NCI-H1092 treated with DMSO at 0.1 percent for 48 hours (cell line): ENCODE measurements at places on chromosomes 7 and 10.

GRCh38 chr7:45980973-45981372, 59.9 kb upstream of the IGFBP3 start:
- DNase-seq = no peak

- no peak for DNase-seq
Observed at GRCh38 chr10:123262456-123262855, 108.3 kb downstream of the BUB3 start.

DNA sequence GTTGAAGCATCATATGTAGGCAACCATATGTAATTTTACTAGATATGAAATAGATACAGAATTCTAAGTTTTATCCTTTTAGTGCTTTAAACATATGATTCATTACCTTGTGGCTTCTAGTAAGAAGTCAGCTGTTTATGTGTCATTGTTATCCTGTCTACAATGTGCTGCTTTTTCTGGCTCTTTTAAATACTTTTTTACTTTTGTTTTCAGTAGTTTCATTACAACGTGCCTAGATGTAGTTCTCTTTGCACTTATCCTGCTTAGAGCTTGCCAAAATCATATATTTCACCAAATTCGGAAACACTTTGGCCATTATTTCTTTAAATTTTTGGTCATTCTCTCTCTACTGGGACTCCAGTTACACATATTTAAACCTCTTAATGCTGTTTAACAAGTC, 26.4 kb downstream of the YAE1 start:
- no peak for DNase-seq

GRCh38 chr7:139893999-139894398, 64.9 kb downstream of the TBXAS1 start:
- no peak for DNase-seq

DNA sequence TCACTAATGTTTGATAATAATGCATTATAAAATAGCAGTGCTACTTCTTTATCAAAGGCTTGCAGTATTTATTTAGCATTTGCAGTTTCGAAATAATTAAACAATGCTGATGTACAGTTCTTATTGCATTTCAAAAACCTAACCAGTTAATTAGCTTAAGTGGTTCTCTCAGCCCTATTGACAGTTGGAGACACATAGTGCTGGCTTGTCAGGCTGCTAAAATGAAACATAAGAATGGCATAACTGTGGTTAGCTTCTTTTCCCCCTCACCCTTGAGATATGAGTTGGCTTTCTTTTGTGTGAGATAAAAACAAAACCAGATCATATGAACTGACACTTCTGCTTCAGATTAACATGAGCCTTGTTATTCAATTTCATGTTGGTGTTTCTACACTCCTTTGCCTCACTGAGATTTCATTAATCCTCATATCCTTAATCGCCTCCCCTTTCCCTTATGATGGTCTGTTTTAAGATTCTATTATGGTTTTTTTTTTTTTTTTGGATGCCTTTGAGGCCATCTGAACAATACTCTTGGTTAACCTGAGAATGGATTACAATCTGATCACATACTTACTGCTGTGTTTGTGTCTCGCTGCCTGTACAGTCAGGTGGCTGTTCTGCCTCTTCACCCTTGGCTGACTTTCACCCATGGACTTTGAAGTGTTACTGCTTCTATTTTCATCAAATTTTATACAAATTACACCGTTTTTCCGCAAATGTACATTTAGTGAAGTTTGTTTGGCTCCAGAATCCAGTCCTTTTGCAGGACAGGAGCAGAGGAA, 108.0 kb downstream of the SDK1 start:
- peak; percentile 31 for DNase-seq

DNA sequence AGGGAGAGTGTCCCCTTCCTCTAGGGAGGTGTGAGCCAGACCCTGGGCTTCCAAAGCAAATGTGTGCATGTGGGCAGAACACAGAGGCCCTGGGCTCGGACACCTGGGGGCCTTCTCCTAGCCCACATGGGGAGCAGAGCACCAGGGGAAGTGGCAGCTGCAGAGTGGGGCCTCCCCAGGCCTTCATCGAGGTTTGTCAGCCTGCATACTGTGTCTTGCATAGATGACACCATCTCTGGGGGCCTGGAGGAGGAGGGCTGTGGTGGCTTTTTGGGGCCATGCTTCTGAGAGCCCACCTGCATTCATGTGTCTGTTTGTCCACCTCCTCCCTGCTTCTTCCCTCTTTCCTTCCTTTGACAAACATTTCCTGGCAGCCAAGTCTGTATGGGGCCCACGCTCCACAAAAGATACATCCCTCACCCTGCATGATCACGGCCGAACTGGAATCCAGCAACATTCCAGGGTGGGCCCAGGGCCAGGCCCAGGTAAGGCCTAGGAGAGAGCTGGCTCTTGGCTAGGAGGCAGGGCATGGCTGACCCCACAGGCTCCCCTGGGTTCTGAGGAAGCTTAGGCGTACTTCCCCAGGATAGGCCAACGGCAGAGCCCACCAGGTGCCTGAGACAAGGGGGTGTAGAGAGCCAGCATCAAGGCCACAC, 79.2 kb downstream of the ZMIZ1 start:
- peak; percentile 14 for DNase-seq

- no peak for DNase-seq
Observed at GRCh38 chr10:52744057-52744805, 28.4 kb downstream of the MBL2 start.
